ENCODE measurements at places on chromosomes 7 and 10.

DNA sequence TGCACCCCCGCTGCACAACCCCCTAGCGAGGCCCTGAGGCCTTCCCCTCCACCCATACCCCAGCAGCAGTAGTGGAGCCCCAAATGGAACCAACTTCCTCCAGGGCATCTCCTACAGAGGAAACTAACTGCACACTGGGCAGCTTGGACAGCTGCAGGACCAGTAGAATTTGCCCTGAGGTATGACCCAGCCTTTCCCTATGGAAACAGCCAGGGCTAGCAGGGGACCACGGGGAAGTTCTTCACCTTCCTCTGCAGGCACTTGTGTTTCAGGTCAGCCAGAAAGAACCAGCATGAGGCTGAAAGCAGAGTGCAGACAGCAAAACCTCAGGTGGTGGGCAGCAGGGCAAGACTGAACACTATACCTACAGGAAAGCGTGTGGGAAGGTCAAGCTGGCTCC, 5.7 kb upstream of the EEPD1 start:
- DNase-seq = no peak

- DNase-seq = no peak
Observed at GRCh38 chr7:22192801-22193200, 164.2 kb downstream of the RAPGEF5 start.

GRCh38 chr10:129075927-129076326, 391.1 kb upstream of the MGMT start:
- no peak for DNase-seq

GRCh38 chr10:46094197-46094500, 48.1 kb upstream of the MSMB start:
- DNase-seq = no peak

DNA sequence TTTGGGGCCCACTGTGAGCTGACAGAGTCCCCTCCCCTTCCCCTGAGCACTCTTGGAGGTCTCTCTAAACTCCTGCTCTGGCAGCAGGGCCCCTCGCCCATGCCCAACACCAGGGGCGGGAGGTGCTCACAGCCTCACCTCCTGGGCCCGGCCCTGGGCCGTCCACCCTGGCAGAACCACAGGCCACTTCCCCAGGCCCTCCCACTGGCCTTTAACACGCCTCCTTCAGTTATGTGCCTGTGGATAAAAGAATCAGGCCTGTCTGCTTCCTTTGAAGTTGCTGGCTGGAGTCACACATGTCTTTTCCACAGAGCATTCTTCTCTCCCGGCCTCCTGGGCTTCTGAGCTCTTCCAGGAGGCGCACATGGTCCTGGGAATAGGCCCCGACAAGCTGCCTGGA, 10.2 kb downstream of the MYL10 start:
- no peak for DNase-seq

DNA sequence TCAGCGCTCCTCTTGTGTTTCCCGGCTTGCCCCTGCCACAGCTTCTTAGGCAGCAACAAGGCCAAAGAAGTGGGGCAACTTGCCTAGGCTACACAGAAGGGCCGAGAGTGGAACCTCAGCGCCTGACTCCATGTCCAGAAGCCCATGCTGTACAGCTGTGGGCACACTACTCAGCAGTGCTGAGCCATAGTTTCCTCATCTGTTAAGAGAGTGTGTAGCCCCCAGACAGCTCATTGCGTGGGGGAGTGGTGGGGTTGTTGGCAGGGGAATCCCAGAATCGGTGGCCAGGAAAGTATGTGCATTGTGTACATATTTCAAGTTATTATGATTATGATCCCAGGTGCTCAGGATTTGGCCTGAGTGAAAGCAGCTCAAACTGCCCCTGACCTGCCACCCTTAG, 96.2 kb downstream of the CDH23 start:
- DNase-seq = no peak

DNA sequence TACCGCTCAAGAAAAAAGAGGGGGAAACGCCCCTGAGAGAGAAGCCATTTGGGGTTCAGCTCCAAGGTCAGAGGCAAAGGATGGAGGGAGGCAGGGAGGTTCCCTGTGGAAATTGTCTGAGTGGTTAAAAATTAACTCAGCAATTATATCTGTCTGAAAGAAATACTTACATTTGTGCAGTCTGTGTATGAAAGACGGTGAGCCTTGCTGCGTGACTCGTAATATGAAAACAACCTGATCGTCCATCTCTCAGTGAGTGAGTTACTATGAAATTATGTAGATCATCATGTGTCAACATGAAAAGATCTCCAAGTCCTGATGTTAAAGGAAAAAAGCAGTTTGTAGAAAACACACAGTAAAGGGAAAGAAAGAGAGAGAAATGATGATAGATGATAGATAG, 67.2 kb upstream of the FAM204A start:
- DNase-seq = no peak

DNA sequence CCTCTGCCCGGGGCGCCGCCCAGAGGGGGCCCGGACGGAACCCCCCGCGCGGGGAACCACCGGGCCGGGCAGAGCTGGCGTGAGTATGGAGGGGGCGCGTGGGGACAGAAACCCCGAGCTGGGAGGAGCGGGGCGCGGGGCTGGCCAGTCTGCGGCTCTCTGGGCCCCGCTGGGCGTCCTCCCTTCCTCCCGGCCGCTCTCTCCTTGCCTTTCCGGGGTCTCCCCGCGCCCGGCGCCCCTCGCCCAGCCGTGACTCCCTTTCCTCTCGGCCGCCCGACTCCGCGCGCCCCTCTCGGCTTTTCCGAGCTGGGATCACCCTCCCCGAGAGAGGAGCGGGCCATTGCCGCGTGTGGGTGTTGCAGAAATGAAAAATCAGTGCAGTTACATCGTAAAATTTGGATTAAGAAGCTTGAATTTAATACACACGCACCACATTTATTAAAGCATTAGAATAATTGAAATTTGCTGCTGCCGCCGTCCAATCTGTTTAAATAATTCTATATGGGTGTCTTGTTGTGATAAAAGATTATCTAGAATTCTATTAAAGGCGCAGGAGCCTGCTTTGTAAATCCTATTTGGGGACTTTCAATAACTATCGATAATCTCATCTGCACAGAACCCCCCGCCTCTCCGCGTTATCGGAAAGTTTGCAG, 9.1 kb downstream of the UNCX start:
- peak; percentile 37 for DNase-seq

- no peak for DNase-seq
Observed at GRCh38 chr7:66460921-66461361, 167.7 kb upstream of the KCTD7 start.

DNA sequence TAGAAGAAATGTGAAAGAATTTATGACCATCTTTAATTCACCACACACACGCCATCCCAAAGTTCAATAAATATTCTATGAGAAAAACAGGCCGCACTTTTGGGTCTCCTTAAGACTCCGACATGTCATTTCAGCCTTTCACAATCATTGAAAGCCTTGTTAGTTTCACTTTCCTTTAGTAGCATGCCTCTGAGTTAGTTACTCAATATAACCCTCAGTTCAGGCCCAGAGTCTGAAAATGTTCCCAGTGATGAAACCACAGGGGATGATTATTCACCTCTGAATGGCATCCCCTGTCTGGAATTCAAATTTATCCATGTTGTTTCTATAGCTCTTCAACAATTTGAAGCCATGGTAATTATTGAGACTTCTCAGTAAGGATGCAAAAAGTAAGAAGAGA, 278.1 kb upstream of the NRP1 start:
- DNase-seq = no peak

DNA sequence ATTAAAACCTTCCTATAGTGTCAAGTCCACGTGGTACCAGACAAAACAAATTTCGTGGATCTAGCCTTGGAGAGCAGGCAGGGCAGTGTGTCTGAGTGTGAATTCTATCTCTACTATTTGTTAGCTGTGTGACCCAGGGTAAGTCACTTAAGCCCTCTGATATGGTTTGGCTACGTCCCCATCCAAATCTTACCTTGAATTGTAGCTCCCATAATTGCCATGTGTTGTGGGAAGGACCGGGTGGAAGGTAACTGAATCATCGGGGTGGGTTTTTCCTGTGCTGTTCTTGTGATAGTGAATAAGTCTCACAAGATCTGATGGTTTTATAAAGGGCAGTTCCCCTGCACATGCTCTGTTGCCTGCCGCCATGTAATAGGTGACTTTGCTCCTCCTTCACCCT, 2.8 kb upstream of the NPFFR1 start:
- DNase-seq = no peak

- no peak for DNase-seq
Observed at GRCh38 chr7:70627461-70627860, 504.5 kb upstream of the GALNT17 start.

- DNase-seq = no peak
Observed at GRCh38 chr7:108093341-108093740, 36.8 kb downstream of the LAMB4 start.

DNA sequence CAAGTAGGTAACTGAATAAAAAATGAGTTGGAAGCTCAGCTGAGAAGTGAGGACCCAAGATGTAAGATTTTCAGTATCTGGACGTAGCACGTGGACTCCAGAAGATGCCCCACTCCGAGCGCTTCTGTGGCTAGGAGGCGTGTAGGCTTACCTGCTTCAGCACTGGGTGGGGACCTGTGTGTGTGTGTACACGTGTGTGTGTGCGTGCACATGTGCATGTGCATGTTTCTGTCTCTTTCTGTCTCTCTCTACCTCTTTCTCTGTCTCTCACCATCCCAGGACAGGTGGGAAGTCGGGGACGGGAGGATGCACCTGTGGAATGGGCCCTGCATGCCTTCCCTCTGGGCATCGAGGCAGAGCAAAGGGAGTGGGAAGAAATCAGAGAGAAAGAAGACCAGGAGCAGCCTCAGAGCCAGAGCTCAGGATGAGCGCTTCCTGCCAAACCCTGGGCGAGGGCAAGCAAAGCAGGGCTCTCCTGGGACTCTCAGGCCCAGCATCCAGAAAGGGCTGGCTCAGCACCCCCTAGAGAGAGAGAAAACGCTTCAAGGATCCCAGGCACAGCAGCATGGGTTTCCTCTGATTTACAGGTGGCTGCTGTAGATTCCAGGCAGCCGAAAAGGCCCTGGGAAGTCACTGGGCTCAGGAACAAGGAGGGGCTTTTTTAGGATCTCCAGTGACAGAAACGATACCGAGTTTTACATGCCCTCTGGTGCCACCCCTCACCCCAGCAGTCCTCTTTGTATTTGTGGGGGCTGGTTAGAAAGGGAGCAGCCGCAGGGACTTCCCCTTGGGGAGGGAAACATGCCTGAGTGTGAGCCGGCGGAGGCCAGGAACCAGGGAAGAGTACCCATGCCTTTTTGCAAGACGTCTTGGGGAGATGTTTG, 28.5 kb downstream of the CXCL12 start:
- DNase-seq = no peak

GRCh38 chr10:22374489-22375126, 29.3 kb downstream of the SPAG6 start:
- no peak for DNase-seq

DNA sequence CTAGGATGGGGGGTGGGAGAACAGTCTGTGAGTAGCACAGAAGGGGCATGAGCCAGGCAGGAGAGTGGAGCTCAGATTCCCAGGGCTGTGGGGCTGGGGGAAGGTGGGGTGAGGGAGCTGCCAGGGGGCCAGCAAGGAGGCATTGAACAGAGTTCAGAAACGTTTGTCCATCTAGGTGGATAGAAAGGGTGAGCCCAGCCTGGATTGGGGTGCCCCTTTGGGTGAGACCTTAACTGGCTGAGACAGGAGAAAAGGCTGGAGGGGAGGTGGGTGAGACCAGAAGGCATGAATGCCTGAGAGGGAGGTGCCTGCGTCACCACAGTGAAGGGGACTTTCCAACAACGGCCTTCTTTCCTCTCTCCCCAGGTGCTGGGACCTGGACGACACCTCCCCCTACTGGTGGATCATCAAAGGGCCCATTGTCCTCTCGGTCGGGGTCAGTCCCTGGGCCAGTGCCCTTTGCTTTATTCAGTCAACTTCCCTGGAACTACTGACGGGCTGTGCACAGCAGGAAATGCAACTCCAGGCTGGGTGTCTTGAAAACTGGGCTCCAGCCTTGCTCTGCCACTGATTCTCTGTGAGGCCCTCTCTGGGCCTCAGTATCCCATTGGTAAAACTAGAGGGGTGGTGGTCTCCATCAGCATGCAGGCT, 11.0 kb downstream of the GHRHR start:
- peak; percentile 73 for DNase-seq

DNA sequence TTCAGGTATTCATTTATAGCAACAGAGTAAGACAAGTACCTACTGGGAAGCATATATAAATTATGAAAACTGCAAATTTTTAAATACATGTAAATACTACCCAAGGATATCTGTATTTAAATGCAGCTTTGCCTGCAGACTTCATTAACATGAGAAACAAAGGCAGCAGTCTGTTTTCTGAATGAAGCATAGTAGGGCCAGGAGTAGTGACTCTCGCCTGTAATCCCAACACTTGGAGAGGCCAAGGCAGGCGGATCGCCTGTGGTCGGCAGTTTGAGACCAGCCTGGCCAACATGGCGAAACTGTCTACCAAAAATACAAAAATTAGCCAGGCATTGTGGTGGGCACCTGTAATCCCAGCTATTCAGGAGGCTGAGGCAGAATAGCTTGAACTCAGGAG, 42.5 kb upstream of the PHF14 start:
- no peak for DNase-seq

DNA sequence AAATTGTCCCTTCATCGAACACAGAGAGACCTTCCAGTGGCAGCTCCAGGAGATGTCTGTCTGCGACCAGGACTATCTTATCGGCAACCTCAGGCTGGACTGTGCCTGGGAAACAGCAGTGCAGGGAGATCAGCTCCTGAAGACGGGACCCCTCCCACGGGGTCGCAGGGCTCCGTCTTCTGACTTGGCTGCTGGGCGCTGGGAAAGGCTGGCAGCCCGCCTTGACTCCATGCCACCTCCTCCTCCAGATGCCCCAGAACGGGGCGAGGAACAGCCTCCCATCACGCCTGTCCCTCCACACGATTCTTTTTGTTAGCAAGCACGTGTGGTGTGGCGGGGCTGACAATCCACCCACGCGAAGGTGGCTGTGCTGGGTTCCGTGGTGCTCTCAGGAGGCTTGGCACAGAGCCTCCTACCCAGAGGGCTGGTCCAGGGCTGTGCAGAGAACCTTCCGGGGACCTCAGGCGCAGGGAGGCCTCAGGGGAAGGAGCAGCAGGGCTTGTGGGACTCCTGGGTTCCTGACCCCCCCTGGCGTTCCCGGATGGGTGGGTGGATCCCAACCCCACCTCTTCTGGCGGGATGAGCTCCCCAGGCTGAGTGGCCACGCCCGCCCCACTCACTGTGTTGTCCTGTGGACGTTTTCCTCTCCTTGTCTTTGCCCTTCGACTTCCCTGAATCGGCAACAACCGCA, 47.6 kb upstream of the NKX6-2 start:
- no peak for DNase-seq

- DNase-seq = no peak
Observed at GRCh38 chr7:135410543-135410942, 99.4 kb downstream of the CNOT4 start.

- peak; percentile 32 for DNase-seq
Observed at GRCh38 chr10:2137549-2138174, 400.3 kb upstream of the ADARB2 start.

- no peak for DNase-seq
Observed at GRCh38 chr10:26491934-26492333, 53.8 kb downstream of the APBB1IP start.

Data from nephron progenitor cell (in vitro differentiated cells).